ENCODE measurements at places on chromosomes 2 and 18.
A peak's percentile ranks its signal among the peaks of the same experiment; 100 is the strongest.

GRCh38 chr2:174002679-174003078, 37.5 kb upstream of the SP3 start:
- no peak for DNase-seq

- DNase-seq, result no peak
Measured at GRCh38 chr2:220043155-220043989, 415.9 kb downstream of the SLC4A3 start.

GRCh38 chr2:55712477-55713060, 18.9 kb upstream of the PNPT1 start:
- no peak for DNase-seq

DNA sequence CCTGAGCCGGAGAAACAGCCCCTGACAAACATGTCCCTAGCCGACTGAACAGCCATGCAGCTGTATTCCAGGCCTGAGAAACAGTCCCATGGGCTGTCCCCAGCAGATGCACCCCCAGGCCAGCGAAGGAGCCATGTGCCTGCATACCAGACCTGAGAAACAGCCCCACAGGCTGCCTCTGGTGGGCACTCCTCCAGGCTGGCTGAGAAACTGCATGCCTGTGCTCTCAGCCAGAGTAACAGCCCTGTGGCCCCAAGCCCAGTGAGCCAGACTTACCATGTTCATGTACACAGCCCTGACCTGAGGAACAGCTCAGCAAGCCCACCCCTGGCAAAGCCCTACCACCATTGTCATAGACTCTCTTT, 24.8 kb downstream of the BOLL start:
- DNase-seq, result no peak

GRCh38 chr18:79975985-79976680, 11.7 kb downstream of the HSBP1L1 start:
- no peak for DNase-seq

- no peak for DNase-seq
Measured at GRCh38 chr2:142991295-142991694, 113.8 kb downstream of the KYNU start.

- peak; percentile 74 for DNase-seq
Measured at GRCh38 chr2:157327621-157328500, 2.2 kb upstream of the ERMN start.

DNA sequence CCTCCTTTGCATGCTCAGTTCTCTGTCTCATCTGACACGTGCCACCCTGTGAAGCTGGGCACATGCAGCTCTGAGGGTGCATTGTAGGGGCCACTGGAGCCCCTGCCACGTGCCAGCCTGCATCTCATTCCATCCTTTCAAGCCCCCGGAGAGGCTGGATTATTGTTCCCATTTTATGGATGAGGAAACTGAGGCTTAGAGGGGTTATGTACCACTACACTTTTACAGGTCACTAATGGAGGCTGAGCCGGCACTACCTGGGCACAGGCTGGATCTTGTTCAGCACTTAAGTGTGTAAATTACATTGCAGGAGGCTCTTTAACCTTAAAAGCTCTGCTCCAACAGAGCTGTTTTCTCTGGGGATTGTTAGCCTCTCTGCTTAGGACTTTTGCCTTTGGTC, 47.5 kb downstream of the KCNIP3 start:
- DNase-seq, result no peak

GRCh38 chr2:241777686-241778627, 1.3 kb downstream of the GAL3ST2 start:
- DNase-seq, result no peak

DNA sequence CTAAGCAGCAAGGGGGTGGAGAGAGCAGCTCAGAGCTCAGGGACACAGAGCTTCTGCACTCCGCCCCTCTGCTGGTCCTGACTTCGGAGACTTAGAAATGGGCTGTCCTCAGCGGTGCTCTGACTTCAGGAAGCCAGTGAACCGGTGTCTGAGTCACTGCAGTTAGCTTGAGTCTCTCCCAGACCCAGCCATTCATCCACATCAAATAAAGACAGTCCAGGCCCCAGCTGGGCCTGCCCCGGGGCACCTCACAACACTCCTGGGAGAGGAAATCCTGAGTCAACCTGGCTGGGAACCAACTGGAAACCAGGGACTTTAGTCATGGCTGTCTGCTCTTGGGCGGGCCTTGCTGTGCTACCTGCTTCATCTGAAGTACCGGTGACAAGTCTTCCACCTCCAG, 5.4 kb upstream of the ITGB6 start:
- DNase-seq, result no peak
